ENCODE measurements at places on chromosomes 2 and 18.

DNA sequence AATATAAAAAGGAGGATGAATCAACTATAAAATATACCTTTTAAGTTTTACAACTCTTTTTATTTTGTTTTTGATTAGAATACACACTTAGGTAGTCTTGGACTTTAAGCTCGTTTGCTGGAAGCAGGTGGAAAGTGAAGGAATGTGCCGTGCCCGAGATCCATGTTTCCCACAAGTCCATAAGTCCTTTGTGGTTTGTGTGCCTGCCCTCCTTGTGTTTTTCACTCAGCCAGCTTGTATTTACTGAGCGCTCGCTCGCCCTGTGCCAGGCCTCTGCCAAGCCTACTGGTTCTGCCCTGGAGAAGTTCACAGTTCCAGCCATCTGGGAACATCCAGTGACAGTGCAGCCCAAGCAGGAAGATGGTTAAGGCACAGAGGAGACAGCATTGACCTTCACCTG, 142.6 kb downstream of the MGAT5 start:
- DNase-seq = no peak

DNA sequence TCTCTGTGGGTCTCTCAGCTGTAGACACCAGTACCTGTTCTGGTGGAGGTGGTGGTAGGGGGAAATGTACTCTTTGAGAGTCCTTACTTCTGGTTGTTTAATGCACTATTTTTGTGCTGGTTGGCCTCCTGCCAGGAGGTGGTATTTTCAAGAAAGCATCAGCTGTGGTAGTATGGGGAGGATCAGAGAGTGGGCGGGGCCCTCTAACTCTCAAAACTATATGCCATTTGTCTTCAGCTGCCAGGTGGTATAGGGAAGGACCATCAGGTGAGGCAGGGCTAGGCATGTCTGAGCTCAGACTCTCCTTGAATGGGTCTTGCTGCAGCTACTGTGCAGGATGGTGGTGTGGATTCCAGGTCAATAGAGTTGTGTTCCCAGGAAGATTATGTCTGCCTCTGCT, 1100.8 kb downstream of the CNTNAP5 start:
- DNase-seq = no peak

- no peak for DNase-seq
Observed at GRCh38 chr2:83106853-83107252, 1352.2 kb downstream of the SUCLG1 start.

DNA sequence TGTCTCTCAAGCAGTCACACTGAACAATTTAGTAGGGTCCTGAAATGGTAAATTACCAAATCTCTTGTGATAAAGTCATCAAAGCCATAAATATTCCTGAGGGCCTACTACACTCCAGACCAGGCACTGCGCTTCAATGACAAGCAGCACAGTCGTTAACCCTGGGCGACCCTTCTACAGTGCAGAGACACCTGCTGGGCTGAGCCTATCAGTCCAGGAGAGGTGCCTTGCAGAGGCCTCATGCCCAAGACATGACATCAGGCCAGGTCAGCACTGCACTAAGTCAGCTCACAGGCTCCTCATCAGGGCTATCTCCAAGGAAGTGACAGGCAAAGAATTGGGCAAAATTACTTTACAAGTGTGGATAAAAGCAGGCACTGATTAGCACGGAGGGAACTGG, 166.4 kb upstream of the EPB41L3 start:
- no peak for DNase-seq

DNA sequence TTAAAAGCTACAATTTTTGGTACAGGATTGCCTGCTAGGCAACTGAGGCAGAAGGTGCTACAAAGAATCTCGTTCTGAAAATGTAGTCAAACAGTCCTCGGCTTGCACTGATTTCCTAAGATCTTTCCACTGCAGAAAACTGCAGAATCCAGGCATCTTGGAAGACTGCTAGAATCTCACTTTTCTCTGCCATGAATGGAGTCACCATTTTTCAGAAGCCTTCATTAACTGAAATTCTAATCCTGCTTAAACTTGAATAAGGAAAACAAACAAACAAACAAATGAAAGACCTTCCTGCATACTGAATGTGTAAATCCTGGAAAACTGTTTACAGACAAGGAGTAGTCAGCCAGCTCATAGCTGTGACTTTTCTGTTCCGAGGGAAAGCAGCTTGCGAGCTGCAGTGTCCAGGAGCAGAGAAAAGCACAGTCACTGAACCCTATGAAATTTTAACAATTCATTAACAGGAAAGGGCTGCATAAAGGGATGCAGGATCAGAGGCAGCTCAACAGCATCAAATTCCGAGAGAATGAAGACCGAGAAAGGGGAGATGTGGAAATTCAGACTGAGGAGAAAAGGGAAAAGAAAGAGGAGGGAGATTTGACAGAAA, 210.5 kb upstream of the PIK3C3 start:
- DNase-seq = no peak
